Esophagus squamous epithelium (tissue), 5 donors: ENCODE measurements at places on chromosomes 13 and 19.

- no peak for DNase-seq
Observed at GRCh38 chr13:53015971-53016370, 12.6 kb upstream of the OLFM4 start.

GRCh38 chr13:46751811-46752635, 44.9 kb downstream of the ESD start:
- DNase-seq, result no peak

DNA sequence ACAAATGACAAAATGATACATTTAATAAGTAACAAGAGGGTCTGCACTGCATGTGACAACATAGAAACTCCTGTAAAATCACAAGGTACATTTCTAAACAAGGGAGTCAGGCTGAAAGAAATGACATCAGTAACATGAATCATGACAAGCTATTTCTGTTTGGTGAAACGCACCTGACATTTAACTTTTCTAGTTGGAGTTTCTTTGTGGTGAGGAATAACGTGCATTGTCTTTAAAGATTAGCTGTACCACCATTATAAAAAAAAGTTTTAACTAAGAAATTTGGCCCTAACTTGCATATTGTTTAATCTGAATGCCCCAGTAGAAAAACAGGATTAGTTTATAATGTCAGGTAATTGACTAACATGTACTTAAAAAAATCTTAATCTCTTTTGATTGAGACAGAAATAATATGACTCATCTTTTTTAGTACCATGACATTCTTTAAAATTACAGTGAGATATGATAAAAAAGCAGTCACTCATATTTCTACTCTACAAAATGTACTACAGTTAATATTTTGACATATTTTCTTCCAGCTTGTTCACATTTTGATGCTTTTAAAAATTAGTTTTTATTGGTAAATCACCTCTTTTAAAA, 418.2 kb downstream of the KLF12 start:
- no peak for DNase-seq

GRCh38 chr13:98576200-98576945, 534 bp downstream of the STK24 start:
- DNase-seq, result no peak

- DNase-seq, result no peak
Observed at GRCh38 chr13:80262051-80262695, 78.8 kb downstream of the SPRY2 start.

DNA sequence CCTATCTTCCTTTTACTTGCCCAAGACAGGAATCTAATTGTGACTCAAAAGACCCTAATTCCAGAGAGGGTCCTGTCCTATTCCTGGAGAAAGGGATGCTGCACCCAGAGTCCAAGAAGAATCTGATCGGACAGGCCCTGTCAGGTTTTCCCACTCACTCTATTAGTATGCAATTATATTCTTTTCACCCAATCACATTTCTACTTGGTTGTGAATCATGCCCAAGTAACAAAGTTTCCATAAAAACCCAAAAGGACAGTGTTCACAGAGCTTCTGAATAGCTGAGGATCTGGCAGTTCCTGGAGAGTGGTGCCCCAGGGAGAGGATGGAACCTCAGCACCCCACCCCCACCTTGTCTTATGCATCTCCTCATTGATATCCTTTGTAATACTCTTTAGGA, 135.3 kb upstream of the SLITRK5 start:
- DNase-seq, result no peak

DNA sequence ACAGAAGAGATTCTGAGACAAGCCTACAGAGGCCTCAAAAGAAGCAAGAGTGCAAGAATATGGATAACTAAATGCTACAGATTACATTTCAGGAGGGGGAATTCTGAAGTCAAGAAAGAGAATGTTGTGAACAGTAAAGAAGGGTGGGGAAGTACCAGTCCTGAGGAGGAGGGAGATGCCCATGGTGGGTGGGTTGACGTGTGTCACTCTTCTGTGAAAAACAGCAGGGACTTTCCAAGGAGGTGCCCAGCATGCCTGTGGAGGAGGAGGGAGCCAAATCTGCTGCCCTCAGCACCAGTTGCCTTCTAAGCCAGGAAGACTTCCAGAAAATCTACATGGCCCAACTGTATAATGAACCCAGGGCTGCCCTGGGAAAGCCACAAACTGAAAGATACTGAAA, 87.7 kb downstream of the SGCG start:
- DNase-seq, result no peak

GRCh38 chr19:1037621-1038064, 2.3 kb upstream of the ABCA7 start:
- DNase-seq, result no peak

GRCh38 chr19:4140237-4140711, 13.2 kb upstream of the CREB3L3 start:
- no peak for DNase-seq

- DNase-seq, result no peak
Observed at GRCh38 chr13:49323344-49323743, 75.6 kb downstream of the CDADC1 start.

DNA sequence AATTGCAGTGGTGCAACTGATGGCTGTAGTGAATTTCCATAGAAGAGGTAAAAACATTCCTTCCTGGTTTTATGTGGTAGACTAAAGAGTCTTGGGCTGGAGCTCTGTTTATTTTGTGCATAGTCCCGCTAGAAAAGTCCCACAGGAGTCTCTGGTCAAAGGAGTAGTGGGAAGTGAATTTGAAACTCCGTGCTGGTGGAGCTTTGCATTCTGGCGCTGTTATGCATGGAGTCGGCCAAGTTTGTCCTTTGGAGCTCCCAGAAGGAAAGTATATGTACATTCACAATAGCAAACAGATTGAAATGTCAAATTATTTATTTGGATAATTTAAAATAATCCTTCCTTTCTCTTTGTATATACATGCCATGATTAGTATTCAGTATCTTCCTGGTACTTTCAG, 296.5 kb downstream of the LMO7 start:
- DNase-seq, result no peak

- DNase-seq, result no peak
Observed at GRCh38 chr19:56306016-56306415, 8.6 kb downstream of the ZSCAN5A start.

- no peak for DNase-seq
Observed at GRCh38 chr19:33005440-33005839, 33.4 kb downstream of the FAAP24 start.

- no peak for DNase-seq
Observed at GRCh38 chr19:49114630-49115363, 627 bp downstream of the LIN7B start.
